ENCODE measurements at places on chromosomes 11 and 22.
A peak's percentile ranks its signal among the peaks of the same experiment; 100 is the strongest.

GRCh38 chr22:36858156-36858555 is 2.6 kb upstream of the NCF4 start:
- no peak for DNase-seq

DNA sequence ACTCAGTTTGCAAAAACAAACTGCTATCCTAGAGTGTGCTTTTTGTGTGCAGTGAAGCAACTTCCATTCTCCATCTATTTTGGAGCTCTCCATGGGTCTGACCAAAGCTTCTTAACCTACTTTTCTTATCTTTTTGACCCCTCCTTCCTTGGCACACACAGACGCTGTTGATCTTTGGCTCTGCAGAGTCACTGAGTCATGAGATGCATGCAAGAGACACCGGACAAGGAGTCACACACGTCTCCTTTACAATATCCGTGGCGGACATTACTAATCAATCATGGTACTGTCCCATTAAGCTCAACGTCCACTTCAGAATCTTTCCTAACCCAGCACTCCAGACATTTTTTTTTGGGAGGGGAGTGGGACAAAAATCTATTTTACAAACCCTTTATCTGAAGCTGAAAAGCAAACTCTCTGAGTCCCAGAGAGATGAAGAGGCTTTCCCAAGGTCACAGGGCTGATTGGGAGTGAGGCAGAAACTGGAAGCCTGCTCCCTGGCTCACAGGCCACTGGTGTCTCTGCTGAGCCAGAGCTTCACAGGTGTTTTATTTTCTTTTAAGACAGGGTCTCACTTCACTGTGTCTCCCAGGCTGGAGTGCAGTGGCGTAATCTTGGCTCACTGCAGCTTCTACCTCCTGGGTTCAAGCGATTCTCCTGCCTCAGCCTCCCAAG is 165.8 kb upstream of the SYT13 start:
- DNase-seq = no peak

DNA sequence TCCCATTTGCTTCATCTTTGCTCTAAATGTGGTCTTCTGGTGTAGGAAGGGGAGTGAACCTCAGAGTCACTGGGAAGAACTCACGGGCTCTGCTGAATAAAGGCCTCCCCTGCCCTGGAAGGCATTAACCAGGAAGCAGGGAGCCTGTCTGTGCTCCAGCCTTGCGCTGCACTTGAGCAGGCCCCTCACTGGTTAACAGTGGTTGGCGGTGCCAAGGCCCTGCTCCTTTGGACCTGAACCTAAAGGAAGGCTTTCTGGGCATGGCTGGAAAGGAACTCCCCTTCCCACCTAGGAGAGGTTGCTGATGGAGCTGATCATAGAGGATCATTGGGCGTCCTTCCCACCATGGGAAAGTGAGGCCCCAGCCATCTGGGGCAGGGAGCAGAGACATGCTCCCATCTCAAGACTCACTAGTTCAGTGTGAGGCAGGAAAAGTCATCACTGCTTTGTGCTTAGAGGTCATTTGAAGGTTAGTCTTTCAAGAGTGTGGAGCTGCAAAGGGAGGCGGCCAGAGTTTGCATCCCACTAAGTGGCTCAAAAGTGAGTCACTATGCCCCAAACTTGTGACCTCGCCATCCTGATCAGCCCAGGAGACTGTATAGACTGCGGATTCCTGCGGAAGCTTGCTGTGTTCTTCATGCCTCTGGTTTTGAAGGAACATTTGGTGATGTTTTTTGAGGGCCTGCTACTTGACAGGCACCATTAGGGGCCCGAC is 50.4 kb downstream of the DBX1 start:
- DNase-seq = no peak

- DNase-seq = no peak
Measured at GRCh38 chr11:134039726-134040385, 29.0 kb upstream of the JAM3 start.

GRCh38 chr22:43094085-43094484 is 4.9 kb upstream of the TTLL1 start:
- no peak for DNase-seq

DNA sequence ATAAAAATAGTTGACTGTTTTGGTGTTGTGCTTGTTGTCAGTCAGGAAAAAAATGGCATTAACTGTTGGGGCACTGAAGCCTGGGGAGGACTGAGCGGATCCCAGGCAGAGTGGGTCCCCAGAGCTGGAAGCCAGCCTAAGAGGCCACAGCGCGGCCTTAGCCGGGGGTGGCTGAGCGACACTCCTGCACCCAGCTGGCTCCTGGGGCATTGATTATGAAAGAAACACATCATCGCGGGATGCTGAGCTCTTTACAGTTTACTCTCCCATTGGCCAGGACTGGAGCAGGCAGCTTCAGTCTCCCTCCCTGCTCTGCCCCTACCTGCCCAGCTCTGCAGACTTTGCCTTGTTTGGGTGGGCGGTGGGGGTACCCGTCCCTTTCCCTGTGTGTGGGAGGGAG is 121.5 kb downstream of the ST3GAL4 start:
- no peak for DNase-seq

DNA sequence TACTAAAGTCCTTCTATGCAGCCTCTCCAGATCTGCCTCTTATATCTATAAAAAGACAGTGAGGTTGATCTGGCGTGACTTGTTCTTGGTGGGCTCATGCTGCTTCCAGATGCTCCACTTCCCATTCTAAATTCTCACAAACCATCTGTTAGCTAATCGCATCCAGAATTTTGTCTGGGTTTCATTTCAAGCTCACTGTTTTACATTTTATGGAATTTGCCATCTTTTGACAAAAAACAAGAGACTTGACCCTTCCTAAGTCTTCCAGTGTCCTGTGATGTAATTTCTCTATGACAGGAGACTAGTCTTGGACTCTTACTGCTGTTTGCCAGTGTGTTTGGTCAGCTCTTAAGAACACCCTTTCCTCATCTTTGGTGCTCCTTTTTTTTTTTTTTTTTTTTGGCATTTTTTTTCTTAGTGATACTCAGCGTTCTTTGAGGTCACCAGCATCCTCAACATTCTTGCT is 23.0 kb downstream of the CRKL start:
- no peak for DNase-seq

DNA sequence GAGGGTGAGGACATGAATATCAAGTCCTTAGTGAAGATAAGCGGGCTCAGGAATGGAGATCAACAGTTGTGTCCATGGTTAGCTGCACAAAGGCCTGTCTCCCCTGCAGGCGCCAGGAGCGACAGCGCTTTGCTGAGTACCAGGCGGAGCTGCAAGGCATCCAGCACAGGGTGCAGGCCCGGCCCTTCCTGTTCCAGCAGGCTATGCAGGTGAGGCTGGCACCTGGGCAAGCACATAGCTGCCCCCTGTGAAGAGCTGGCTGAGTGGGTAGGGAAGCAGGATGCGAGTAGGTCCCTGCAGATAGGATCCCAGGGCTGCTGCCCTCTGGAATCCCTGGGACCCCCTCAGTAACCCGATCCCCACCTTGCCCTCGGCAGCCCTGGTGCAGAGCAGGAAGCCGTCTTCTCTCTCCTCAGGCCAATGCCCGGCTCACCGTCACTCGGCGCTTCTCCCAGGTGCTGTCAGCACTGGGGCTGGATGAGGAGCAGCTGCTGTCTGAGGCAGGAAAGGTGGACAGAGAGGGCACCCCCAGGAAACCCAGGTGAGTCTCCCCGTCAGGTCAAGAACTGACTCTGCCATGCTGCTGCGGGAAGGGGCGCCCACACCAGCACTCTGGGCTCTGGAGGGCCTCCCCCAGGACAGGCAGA is 2.6 kb upstream of the SART1 start:
- DNase-seq = peak; percentile 11

DNA sequence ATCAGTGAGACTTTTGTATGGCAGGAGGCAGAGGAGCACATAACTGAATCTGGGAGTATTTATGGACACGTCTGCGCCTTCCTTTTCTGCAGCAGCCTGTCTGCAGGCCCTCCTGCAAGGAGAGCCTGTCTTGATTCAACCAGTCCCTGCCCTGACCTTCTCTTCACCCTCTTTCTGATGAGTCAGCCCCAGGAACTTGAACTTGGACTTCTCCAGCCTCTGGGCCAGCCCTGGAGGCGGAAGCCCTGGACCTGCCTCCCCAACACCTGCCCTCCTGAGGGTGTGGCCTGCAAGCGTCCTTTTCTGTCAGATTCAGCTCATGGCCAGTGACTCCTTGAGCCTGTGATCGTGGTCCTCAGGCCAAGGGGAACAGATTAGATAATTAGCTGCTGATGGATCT is 20.0 kb downstream of the DAGLA start:
- no peak for DNase-seq

DNA sequence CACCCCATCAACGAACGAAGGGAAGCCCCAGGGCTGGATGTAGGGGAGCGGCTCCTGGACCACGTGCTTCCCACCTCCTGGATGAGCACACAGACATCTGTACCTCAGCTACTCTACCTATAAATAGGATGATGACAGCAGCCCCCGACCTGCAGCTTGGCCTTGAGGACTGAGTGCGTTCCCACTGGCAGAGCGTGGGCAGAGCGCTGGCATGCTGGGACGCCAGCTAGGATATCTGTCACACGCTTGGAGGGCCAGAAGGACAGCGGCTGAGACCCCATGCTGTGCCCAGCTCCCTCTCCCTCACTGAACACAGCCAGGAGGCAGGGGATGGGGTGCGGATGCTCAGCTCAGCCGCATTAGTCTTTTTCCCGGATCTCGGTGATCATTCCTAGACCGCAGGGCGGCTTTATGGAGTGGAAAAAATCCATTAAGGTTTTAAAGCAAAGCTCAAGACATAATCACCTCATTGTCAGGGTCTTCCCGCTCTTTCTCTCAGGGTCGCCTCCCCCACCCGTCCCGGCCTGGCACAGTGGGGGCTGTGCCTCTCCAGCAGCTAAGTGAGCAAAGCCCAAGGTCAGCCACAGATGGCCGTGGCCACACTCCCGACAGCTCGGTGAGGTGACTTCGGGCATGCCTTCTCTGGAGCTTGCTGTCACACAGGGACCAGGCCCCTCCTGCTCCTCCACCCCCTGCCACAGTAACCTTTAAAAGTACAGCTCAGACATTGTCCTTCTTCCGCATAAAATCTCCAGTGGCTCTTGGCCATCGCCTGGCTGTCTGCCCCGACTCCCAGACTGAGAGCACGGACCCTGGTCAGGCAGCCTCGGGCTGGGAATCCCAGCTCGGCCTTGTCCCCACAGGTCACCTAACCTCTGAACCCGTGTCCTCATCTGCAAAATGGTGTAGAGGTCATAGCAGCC is 69.6 kb upstream of the SHISAL1 start:
- peak; percentile 37 for DNase-seq

DNA sequence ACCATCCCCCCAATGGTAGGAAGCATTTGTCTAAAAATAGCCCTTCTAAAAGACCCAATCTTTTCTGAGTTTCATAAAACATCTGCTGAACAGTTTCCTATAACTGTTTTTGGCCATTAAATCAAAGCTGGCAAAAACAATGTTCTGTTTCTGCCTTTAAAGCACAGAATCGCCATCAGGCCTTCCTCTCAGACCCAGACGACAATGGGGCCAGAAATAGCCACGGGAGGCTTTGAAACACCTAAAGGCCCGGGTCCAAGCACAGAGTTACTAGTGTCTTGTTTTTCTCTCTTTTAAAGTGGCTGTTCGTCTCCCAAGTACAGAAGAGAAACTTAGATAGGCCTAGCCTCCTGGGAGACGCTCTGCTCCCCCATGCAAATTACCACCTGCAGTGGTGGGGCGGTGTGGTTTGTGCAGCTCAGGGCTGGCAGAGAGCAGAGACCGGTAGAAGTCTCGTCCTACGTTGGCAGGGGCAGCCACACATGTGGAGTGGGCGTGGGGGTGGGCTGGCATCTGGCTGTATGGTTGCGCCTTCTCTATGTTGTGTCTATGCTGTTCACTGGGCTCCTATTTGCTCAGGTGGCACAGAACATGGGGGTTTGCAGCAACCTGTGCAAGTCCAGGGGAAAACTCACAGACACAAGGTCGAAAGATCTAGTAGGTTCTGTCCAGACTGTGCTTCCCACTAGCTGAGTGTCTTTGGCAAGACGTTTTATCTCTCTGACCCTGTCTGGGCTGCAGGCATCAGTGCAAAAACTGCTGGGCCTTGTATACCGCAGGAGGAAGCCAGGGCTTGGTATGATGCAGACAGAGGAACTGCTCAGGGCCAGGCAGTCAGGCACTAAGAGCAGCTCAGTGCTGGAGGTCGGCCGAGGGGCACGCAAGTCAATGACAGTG is 23.6 kb upstream of the ETS1 start:
- DNase-seq = no peak

DNA sequence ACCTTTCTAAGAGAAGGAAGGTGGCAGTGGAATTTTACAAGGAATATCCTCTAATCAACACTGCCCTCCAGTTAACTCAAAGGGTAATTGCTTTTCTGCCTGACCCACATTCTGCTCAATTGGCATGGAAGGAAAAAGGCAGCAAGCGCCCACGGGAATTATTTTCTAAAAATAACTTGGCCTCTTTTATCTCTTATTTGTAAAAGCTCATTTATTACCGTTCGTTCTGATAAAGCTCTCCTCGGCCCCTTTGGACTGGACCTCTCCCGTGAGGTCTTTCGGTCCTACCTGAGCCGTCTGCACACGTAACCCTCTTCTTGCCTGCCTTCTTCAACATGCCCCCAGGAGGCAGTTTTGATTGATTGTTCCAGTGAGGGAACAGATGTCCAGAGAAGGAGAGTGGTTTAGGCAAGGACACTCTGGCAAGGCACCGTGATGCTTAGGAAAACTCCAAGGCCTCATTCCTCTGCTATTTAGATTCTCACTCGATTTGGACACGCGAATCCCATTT is 53.2 kb upstream of the CRTAM start:
- DNase-seq = no peak

- DNase-seq = no peak
Measured at GRCh38 chr11:117972629-117973502, 13.3 kb upstream of the IL10RA start.

Measured in left hindlimb (tissue), 1 donor.